ENCODE measurements at places on chromosomes 4 and X.

- DNase-seq = no peak
Measured at GRCh38 chr4:139824882-139825522, 159.4 kb downstream of the MGST2 start.

GRCh38 chrX:135973025-135973547 is 702 bp downstream of the MMGT1 start:
- no peak for DNase-seq

DNA sequence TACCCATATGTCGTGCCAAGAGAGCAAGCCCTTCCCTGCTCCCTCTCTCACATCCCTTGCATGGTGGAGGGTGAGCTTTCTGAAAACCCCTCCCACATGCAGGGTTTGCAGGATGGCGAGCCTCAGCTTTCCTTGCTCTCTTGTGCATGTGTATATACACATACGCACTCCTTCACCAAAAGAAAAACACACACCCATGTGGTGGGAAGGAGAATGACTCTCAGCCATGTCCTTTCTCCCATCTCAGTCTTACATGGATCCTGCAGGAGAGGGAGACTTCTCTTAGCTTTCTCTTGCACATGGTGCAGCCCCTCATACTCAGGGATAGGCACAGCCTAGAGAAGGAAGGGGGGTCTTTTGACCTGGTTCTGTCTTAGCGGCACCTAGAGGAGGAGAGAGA is 81.1 kb downstream of the CLCN5 start:
- DNase-seq = no peak

GRCh38 chr4:81314897-81315470 is 100.0 kb upstream of the PRKG2 start:
- DNase-seq = no peak

- no peak for DNase-seq
Measured at GRCh38 chr4:100736641-100737451, 219.0 kb upstream of the EMCN start.

DNA sequence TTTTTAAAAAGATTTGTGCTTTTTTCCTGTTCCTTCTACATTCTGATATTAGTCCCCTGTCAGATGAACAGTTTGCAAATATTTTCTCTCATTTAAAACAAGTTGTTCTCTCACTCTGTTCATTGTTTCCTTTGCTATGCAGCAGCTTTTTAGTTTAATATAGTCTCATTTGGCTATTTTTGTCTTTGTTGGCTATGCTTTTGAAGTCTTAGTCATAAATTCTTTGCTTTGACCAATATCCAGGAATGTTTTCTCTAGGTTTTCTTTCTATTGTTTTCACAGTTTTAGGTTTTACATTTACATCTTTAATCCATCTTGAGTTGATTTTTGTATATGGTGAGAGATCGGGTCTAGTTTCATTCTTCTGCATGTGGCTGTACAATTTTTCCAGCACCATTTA is 136.8 kb downstream of the TET2 start:
- DNase-seq = no peak

DNA sequence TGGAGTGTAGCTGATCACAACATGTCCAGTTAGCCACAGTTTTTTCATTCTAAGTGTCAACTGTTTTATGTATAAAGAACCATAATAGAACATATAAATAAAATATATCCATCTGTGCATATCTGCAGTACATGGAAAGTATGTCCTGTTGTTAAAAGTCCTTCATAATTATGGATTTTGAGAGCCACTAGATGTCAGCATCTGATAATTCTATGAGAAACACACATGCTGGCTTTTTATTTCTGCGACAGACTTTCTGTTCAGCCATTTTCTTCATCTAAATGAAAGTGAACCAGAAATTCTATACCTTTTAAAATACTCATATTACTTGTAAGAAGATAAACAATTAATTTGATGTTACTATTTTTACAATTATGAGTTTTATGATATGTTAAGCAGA is 251.5 kb downstream of the GPM6A start:
- DNase-seq = no peak

GRCh38 chrX:41781500-41781899 is 57.5 kb downstream of the GPR82 start:
- no peak for DNase-seq

Data from ecto neural progenitor cell (in vitro differentiated cells).